ENCODE measurements at places on chromosomes 2 and 18. TPM values are rescaled to one million over a fixed set of nuclear protein-coding genes. Genes with fewer than 3 reads are reported as not detected.

MTERF4 gene
- 49.5 TPM for total RNA-seq

DNA sequence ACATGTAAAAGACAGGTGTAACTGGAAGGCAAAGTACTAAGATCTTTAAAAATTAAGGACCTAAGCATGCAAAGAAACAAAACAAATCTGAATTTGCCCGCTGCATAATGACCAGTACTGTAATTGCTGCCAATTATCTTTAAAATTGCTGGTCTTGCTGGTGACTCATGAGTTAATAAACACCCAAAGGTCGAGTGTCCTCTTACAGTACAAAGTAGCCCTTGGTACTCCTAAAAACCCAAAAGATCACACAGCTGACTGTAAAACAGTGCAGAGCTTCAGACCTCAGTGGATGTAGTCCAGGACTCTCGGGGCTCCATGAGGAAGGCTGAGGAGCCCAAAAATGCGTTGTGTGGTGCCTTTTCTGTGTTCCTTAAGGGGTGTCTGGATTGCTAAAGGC lies 308.7 kb downstream of the CNTNAP5 start:
- DNase-seq, result no peak

GRCh38 chr2:72032481-72033041 lies 115.1 kb downstream of the CYP26B1 start:
- DNase-seq, result peak; percentile 30

- no peak for DNase-seq
Observed at GRCh38 chr2:29398384-29399237, 283.4 kb downstream of the CLIP4 start.

BOLL gene
- not detected for total RNA-seq

NMS gene
- total RNA-seq, result not detected

DNA sequence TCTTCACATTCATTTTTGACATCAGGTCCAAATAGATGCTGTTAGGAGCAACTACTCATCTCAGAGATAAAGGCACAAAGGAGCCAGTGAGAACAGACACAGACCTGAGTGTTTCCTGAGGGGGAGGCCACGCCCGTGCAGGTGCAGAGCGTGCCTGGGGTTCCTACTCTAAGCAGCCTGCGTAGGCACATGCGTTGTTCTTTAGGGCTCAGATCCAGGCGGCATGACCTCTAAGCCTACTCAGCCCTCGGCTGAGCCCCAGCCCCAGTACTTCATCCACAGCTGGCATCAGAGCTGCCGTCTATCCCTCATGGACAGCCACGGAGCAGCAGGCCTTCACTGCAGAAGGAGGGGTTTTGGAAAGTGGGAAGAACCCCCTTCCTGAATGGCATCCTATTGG lies 54.9 kb upstream of the PXDN start:
- no peak for DNase-seq

GRCh38 chr2:205637320-205637602 lies 45.0 kb upstream of the NRP2 start:
- no peak for DNase-seq

HIBCH gene
- 38.8 TPM for total RNA-seq

- DNase-seq, result no peak
Observed at GRCh38 chr18:39751161-39751560, 2185.6 kb upstream of the CELF4 start.

- no peak for DNase-seq
Observed at GRCh38 chr2:162071001-162071400, 3.0 kb downstream of the DPP4 start.

LOXHD1 gene
- not detected for total RNA-seq

MC5R gene
- not detected for total RNA-seq

DNA sequence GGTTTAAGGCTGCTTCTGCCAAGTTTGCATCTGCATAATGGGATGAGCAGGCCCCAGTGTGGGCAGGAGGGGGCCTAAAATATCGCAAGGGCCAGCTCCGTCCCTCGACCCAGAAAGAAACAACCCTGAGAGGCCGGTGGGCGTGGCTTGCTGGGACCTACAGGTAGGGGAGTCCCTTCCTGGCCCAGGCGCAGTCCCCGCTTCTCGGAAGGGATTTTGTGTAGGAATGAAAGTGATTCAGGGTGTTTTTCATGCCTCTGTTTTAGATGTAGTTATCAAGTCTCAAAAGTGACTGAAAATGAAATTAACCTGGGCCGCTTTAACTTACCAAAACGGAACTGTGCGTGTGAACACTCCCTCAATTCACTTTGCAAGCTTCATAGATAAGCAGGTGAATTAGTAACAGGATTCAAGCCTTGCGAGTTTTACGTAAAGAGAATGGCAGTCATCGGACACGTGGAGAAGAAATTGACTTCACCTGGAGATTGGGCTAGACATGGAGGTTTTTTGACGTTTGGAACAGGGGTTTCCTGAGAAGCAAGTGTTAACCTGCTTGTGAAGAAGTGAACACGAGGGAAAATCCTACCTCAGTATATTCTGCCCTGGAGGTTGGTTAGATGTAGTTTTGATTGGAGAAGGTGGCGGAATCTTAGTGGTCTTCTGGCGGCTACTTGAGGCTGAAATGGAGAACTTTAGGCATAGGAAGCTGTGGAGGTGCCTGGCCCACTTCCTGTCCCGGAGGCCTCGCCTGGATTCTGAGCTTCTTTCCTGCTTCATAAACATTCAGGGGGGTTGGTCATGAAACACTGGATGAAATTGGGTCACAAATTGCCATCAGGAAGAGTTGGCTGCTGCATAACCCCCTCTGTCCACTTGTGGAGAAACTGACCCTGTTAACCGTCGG lies 1.7 kb downstream of the NCK2 start:
- peak; percentile 98 for DNase-seq

DNA sequence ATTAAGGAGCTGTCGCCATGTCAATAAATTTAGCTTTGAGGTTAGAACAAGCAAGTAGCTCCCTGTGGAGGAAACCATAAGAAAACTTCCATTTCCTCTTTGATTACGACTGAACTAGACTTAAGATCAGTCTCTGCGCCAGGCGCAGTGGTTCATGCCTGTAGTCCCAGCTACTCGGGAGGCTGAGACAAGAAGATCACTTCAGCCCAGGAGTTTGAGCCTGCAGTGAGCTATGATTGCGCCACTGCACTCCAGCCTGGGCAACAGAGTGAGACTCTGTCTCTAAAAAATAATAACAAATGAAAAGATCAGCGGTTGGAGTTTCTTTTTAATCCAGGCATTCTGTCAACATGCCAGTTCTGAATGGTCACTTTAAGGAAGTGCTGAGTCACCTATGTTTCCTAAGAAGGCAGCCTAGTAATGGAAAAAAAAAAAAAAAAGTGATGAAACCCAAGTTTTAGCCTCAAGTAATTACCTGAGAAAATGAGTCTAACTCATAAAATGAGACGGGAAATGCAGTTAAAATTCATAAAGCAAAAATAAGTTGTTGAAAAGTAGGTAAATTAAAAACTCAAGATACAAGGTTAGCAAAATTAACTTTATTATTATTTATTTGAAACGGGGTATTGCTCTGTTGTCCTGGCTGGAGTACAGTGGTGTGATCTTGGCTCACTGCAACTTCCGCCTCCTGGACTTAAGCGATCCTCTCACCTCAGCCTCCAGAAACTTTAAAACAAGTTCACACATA lies 10.2 kb downstream of the C18orf32 start:
- DNase-seq, result no peak

- DNase-seq, result no peak
Observed at GRCh38 chr2:176109192-176109901, 2.3 kb downstream of the HOXD11 start.
